ENCODE measurements at places on chromosomes 6 and 20. TPM values are rescaled to one million over a fixed set of nuclear protein-coding genes. Genes with fewer than 3 reads are reported as not detected.
A peak's percentile ranks its signal among the peaks of the same experiment; 100 is the strongest.

DNA sequence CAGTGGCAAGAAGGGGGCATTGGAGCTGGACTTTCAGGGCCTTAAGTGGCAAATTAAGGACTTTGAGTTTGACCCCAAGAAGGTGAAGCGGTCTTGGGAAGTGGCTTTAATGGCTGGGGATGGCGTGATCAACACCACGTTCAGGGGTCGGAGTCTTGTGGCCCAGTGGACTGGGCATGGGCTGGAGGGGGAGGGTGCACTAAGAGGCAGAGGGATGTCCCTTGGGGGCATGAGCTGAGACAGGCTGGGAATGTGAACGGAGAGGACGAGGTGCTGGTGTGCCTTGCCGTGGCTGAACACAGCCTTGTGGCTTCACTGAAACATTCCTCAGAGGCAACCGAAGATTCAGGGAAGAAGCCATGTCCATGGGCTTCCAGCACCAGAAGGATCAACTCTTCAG lies 227.0 kb downstream of the SYNDIG1 start:
- no peak overlapping the region for H3K27ac ChIP-seq
- DNase-seq: peak; percentile 4
- no peak overlapping the region for H3K4me3 ChIP-seq
- no peaks in the 10 kb centered on the region for H3K36me3 ChIP-seq
- peaks cover 5% of the 10 kb centered on the region for H3K27me3 ChIP-seq

DNA sequence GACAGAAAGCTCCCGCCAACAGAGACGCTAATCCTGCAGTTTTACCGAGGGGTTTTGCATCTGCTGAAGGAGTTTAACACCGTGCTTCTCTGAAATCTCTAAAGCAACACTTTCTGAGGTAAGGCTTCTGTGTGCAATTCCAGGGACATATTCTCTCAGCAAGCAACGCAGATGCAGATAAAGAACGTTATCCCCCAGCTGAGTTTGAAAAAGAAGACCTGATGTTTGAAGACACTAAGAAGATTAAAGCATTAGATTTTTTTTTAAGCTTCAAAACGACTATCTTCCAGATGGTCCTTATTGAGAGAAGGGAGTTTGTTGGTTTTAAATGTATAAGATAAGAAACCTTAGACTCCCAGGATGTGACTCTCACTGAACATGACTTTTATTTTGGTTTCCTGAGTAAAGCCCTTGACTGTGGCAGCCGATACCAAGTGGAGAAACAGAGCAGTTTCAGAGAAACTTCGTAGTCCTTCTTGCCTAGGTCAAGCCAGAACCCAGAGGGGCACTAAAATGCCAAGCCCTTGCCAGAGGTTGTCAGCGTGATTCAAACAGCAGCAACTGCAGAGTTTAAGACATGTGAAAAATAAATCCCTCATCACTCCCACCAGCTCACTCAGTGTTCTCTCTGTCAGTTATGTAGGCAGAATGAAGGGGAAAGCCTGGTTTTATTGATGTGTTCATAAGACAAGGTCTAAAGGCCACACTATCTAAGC lies 353.3 kb upstream of the CNR1 start:
- no peaks in the 10 kb centered on the region for H3K27me3 ChIP-seq
- no peak overlapping the region for H3K27ac ChIP-seq
- no peaks in the 10 kb centered on the region for H3K4me1 ChIP-seq
- H3K4me3 ChIP-seq: no peak overlapping the region
- DNase-seq: no peak

Gene CALHM4
- total RNA-seq: not detected

Gene FGD2
- 2.6 TPM for total RNA-seq

Gene C6orf52
- not detected for total RNA-seq

- no peak for DNase-seq
- H3K36me3 ChIP-seq: no peaks in the 10 kb centered on the region
- no peak overlapping the region for H3K4me3 ChIP-seq
- H3K27me3 ChIP-seq: no peaks in the 10 kb centered on the region
Observed at GRCh38 chr6:106820412-106820852, 154.1 kb downstream of the CD24 start.

Gene SPDEF
- 3.5 TPM for total RNA-seq

Gene PRL
- not detected for total RNA-seq

Gene COQ3
- 4.4 TPM for total RNA-seq

DNA sequence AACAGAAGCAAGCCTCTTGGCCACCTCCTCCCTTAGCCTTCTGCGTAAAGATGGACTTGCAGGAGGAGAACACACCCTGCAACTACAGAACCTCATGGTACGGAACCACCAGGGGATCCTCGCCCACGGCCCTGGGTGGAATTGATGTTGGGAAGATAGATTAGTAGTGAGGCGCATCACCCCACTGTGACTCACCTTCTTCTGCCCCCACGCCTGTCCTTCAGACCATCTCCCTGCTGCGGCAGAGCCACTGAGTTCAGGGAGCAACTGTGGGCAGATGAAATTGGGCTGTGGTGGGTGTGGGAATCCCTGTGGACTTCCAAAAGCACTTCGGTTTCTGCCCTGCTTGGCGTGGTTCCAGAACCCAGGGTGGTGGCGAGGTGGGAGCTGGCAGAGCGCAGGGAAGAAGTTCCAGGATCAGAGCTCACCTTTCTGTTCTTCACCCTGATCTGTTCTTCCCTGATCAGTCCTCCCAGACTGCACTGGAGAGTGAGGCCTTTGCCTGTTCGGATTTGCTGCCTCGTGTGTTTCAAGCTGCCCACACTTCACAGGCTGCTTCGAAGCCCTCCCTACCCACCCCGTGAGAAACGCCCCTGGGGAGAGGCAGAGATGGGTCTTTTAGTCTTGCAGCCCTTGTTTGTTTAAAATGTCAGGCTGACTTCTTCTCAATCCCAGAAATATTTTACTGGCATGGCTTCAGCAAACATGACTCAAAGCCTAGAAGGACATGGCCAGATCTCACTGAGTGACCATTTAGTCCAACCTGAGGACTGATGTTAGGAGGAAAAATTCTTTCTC lies 92.8 kb upstream of the MLN start:
- H3K27ac ChIP-seq: no peak overlapping the region
- H3K4me3 ChIP-seq: no peak overlapping the region
- peaks cover 18% of the 10 kb centered on the region for H3K27me3 ChIP-seq
- H3K4me1 ChIP-seq: no peaks in the 10 kb centered on the region
- H3K36me3 ChIP-seq: no peaks in the 10 kb centered on the region

Gene SKIC2
- 235 TPM for total RNA-seq

- no peak overlapping the region for H3K27ac ChIP-seq
- DNase-seq: no peak
- no peaks in the 10 kb centered on the region for H3K36me3 ChIP-seq
- H3K4me1 ChIP-seq: no peaks in the 10 kb centered on the region
Observed at GRCh38 chr6:99165838-99166237, 183.6 kb downstream of the FAXC start.

DNA sequence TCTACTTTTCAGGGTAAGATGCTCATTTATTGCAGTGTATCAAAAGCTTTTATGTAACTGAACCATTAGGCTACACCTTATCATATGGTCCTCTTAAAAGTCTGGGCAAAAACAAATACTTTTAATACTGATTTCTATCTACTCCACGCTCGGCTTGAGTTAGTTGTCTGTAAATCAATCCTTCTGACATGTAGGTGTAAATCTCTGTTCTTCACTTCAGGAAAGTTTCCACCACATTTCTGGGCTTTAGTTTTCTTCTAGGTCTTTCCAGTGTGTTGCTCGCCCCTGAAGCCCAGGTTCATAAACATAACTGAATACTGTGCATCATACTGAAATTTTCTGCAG lies 89.2 kb upstream of the RNF217 start:
- no peaks in the 10 kb centered on the region for H3K4me1 ChIP-seq
- H3K27me3 ChIP-seq: no peaks in the 10 kb centered on the region
- DNase-seq: no peak
- no peaks in the 10 kb centered on the region for H3K36me3 ChIP-seq

Gene ME1
- total RNA-seq: 5.2 TPM

GRCh38 chr6:109165392-109165974 lies 70.2 kb downstream of the CEP57L1 start:
- H3K36me3 ChIP-seq: peaks cover 8% of the 10 kb centered on the region
- no peak for DNase-seq
- H3K4me1 ChIP-seq: peaks cover 4% of the 10 kb centered on the region
- no peak overlapping the region for H3K27ac ChIP-seq
- no peaks in the 10 kb centered on the region for H3K27me3 ChIP-seq

Gene EYA2
- 16.3 TPM for total RNA-seq

DNA sequence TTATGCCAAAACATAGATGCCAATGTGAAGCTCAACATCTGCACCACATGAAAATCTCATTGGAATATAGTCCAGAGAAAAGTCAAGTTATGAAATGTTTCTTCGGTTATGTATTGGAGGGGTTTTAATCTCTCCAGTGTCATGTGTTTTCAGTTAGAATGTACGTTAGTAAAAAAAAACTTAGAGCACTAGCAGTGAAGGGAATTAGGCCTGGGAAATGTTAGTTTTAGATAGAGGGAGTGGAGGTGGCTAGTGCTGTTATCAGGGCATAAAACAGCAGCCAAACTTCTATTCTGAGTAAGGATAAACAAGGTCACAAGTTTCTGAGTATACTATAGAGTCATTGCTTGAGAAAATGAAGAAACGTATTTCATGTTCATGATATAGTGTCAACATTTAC lies 42.9 kb downstream of the HDGFL1 start:
- H3K27ac ChIP-seq: no peak overlapping the region
- no peaks in the 10 kb centered on the region for H3K4me1 ChIP-seq
- no peak overlapping the region for H3K4me3 ChIP-seq
- H3K36me3 ChIP-seq: no peaks in the 10 kb centered on the region
- DNase-seq: peak; percentile 47

GRCh38 chr6:94127716-94128115 lies 708.4 kb upstream of the EPHA7 start:
- H3K27ac ChIP-seq: no peak overlapping the region
- peaks cover 9% of the 10 kb centered on the region for H3K4me1 ChIP-seq
- no peak overlapping the region for H3K4me3 ChIP-seq

Gene CITED2
- total RNA-seq: 22.3 TPM

DNA sequence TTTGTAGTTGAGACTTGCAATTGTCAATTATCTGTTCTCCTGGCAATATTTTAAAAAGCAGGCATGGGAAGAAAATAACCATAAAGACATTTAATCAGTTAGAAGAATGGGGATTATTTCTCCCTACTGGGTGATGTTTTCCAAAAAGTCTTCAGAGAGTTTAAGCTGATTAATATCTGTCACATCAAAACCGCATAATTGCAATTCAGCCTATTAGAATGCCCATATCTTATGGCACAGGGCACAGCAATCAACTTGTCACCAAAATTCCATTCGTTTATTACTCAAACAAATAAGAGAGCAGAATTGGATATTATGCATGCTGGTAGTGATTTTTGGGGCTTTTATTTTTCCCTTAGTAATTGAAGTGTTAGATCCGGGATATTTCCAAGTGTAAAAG lies 218.7 kb downstream of the RNF144B start:
- no peak overlapping the region for H3K4me3 ChIP-seq
- H3K4me1 ChIP-seq: no peaks in the 10 kb centered on the region

Gene SLC22A7
- not detected for total RNA-seq

GRCh38 chr6:69985180-69985579 lies 118.8 kb downstream of the COL19A1 start:
- H3K4me3 ChIP-seq: no peak overlapping the region
- DNase-seq: no peak

Gene HLA-DRB5
- total RNA-seq: 39.1 TPM

Gene THBD
- 23.9 TPM for total RNA-seq

DNA sequence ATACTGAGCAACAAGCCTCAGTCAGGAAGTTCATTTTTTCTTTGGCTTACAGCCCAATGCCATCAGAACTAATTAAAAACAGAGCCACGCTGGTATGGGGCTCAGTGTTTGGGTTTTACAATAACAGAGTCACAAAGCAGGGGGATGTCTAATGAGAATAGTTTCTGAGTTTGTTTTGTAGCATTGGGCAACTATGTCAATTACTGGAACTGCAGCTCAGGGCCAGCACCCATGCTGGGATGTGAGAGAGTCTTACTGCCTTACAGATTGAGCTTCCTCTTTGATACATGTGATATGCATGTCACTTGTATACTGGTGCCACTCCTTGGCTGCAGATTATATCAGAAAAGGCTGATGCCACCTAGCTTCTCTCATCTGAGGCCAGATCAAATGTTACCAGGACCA lies 117.6 kb downstream of the TFAP2B start:
- no peaks in the 10 kb centered on the region for H3K27me3 ChIP-seq
- no peak overlapping the region for H3K4me3 ChIP-seq
- no peak overlapping the region for H3K27ac ChIP-seq
- H3K36me3 ChIP-seq: no peaks in the 10 kb centered on the region
- DNase-seq: no peak

- no peaks in the 10 kb centered on the region for H3K27me3 ChIP-seq
- H3K27ac ChIP-seq: no peak overlapping the region
- H3K4me3 ChIP-seq: no peak overlapping the region
- no peaks in the 10 kb centered on the region for H3K4me1 ChIP-seq
- no peak for DNase-seq
Observed at GRCh38 chr6:53634184-53634631, 31.3 kb downstream of the KLHL31 start.

DNA sequence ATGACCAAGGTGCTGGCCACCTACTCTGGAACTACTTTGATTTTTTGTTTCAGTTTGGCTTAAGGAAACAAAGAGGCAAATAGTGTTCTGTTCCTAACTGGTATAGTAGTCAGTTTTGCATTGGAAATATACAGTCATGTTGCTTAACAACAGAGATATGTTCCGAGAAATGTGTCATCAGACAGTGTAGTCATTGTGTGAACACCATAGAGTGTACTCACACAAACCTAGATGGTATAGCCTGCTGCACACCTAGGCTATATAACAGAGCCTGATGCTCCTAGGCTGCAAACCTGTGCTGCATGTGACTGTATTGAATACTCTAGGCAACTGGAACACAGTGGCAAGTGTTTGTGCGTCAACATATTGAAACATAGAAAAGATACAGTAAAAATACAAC lies 80.4 kb downstream of the ARID1B start:
- DNase-seq: no peak
- peaks cover 78% of the 10 kb centered on the region for H3K4me1 ChIP-seq
- H3K27me3 ChIP-seq: no peaks in the 10 kb centered on the region
- no peak overlapping the region for H3K27ac ChIP-seq

Gene EEF1E1
- 40.6 TPM for total RNA-seq

DNA sequence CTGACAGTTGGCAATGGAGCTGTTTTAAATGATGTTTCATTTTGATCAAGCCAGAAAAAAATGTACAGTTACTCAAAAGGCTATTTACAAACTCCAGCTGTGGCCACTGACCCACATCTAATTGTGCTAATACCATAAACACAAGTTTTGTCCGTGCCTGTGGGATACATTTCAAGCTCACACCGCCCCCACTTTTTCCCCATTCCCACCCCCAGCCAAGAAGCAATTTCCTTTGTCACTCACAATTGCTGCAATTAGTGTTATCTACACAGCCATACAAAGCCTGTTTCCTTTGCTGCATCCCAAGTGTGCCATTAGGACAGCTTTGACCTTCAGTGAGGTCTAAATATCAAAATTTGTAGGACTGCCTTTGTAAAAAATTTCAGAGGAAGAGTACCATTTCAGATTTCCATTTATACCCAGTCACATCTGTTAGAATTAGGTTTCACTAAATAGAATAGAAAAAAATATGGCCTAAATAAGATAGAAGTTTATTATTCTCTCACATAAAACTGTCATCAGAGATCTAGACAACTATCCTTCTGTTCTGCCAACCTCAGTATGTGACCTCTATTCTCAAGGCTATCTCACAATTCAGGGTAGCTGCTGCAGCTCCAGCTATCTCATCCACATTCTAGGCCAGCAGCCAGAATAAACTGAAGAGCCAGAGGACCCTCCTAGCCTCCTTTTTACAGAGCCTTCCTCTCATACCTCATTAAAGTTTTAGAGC lies 202.6 kb downstream of the NFATC2 start:
- no peaks in the 10 kb centered on the region for H3K27me3 ChIP-seq
- DNase-seq: no peak
- no peaks in the 10 kb centered on the region for H3K4me1 ChIP-seq
- H3K27ac ChIP-seq: no peak overlapping the region
